ENCODE measurements at places on chromosomes 12 and 14.

DNA sequence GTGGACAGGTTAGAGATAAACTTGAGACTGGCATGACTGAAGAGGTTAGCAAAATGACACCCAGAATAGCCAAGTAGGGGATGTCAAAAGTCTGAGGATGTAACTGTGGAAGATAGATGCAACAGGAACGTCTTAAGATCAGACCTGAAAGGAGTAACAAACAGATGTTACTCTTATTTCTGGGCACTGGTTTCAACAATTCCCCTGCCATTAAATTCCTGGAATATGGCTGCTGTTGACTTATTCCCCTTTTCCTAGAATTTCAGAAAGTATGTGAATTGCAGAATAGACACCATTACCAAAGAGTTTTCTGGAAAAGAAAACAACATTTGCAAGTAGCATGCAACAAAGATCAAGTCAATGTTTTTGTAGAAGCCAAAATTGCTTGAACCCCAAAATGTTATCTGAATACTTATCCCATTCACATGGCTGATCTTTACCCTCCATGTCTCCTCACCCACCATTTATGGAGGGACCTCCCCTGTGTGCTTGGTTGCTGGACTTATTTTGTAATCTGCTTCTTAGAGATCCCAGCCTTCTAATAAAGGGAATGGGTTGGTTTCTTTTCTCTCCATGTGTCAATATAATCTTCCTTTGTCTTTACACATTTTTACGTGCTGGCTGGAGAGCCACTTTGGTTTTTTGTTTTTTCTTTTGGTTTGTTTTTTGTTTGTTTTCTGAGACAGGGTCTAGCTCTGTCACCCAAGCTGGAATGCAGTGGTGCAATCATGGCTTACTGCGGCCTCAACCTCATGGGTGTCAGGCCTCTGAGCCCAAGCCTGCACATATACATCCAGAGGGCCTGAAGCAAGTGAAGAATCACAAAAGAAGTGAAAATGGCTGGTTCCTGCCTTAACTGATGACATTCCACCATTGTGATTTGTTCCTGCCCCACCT is 57.0 kb downstream of the BBS10 start:
- no peak for DNase-seq

- no peak for DNase-seq
Measured at GRCh38 chr12:43255522-43256111, 296.4 kb downstream of the ADAMTS20 start.

GRCh38 chr12:58433959-58434358 is 486.3 kb downstream of the LRIG3 start:
- DNase-seq = no peak

- no peak for DNase-seq
Measured at GRCh38 chr12:104292872-104293794, 10.4 kb upstream of the EID3 start.

DNA sequence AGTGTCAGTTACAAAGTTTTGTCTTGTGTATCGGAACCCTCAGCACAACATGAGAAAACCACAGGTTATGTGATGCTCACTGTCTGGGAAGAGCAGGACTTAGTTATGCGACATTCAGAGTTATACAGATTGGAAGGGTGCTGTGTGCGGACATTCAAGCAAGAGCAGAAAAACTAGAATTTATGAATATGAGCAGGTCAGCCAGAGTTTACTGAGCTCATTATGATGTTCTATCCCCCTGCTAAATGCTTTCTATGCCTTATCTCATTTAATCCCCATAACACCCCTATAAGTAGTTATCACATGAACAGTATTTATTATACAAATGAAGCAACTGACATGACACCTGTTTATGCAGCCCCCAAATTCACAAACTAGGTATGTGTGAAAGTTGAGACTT is 1083.2 kb downstream of the FLRT2 start:
- DNase-seq = no peak

DNA sequence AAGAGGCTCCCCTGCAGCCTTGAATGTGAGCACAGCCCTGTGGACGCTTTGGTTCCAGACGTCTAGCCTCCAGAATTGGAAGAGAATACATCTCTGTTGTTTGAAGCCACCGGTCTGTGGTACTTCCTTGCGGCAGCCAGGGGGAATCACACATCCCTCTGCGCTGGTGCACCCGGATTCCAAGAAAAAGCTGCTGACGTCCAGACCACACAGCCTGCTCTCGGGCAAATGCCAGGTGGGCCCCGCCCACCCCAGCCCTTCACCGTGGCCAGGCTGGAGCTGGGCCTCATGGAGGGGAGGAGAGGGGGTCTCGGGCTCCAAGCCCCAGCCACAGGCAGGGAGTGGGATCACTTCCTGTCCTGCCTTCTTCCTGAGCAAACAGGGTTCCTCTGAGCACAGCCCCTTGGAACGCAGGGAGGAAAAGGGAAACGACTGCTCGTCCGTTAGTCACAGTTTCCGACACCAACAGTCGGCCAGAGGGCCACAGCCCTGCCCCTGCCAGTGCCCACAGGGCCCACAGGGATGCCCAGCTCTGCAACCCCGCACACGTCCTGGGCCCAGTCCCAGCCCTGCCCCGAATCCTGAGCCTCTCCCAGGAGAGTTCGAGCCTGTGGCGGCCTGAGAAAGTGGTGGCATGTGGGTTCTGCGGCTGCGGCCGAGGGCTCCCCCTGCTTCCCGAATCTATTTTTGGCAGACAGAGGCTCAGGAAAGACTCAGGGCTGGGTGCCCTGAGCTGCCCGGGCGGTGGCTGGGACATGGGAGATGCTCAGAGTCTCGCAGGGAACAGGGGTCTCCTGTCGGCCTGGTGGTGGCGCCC is 85.3 kb downstream of the RFLNA start:
- no peak for DNase-seq

All from T-helper 22 cell (primary cell).